ENCODE measurements at places on chromosomes 2 and 18.
A peak's percentile ranks its signal among the peaks of the same experiment; 100 is the strongest.

- no peak for DNase-seq
Measured at GRCh38 chr2:220767591-220768255, 804.4 kb downstream of the EPHA4 start.

- peak; percentile 52 for DNase-seq
Measured at GRCh38 chr2:134218930-134219658, 34.8 kb upstream of the MGAT5 start.

DNA sequence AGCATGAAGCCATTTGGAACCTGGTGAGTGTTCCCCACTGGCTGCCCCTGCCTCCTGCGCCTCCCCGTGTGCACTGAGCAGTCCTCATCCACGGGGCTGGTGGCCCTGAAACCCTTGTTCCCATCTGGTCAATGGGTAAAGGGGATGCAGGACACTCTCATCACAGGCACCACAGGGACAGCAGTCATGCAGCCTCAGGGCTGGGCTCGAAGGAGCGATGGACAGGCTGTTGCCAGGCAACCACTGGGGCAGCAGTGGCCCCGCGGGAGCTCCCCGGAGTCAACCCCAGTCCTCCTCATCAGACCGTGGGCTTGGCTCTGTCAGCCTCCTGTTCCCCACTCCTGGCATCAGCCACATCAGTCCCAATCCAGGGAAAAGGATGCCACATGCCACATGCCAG lies 509.5 kb downstream of the EIPR1 start:
- no peak for DNase-seq

GRCh38 chr2:40072442-40073232 lies 293.6 kb upstream of the THUMPD2 start:
- DNase-seq: no peak

- peak; percentile 1 for DNase-seq
Measured at GRCh38 chr2:155310589-155310988, 612.1 kb downstream of the KCNJ3 start.

DNA sequence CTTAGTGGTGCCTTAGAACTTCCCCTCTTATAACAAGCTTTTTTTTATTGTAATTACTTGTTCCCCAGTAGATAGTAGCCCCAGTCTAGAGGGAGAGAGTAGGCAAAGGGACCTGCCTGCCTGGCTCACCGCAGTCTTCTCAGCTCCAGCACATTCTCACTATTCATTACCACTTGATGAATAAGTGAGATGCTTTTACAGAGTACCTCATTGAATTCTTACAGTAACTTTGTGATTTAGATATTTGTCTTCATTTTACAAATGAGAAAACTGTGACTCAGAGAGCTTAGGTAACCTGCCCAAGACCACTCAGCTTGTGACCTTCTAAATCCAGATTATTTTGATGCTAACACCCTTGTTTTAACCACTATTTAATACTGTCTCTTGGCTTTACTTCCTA lies 77.8 kb downstream of the CHRNA1 start:
- no peak for DNase-seq

DNA sequence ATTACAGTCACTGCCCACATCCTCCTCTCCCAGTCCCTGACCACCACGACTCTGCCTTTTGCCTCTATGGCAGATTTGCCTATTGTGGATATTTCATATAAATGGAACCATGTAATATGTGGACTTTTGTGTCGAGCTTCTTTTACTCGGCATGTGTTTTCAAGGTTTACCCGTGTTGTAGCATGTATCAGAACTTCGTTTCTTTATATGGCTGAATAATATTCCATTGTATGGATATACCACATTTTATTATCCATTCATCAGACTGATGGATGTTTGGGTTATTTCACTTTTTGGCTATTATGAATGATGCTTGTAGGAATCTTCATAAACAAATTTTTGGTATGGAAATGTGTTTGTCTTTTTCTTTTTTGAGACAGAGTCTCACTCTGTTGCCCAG lies 24.2 kb upstream of the E2F6 start:
- no peak for DNase-seq

- no peak for DNase-seq
Measured at GRCh38 chr2:195404651-195405050, 252.4 kb upstream of the SLC39A10 start.

DNA sequence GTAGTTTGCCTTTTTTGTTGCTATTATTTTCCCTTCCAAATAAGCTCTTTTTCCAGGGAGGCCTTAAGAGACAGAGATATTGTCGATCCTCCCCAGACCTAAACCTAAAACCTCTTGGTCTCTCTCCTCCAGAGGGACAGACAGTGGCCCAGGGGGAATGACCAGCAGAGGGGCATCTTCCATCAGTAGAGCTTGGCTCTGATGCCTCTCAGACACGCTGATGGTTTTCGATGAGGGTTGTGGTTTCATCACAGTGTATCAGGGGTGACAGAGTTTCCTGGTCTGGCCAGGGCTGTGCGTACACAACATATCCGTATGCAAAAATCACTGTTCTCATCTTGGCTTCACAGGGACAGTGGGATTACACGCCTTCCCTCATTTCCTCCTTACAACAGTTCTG lies 68.6 kb downstream of the GATA6 start:
- DNase-seq: no peak

DNA sequence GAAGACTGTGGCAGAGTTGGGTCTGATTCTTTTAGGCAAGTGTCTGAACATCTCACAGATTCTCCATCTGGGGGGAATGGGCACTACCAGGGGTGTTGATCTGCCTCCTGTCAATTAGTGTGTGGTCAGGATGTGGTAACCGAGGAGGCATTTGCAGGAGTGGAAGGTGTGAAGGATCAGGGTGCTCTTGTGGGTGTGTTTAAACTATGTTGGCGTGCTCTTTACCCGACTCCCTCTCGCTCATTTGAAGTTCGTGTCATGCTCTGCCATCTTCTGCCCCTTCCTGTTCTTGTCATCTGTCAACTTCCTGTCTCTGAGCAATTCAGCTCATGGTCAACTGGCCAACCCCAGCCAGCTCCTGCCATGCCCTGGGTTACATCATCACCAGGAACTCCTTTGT lies 107.9 kb downstream of the RTN4 start:
- no peak for DNase-seq

DNA sequence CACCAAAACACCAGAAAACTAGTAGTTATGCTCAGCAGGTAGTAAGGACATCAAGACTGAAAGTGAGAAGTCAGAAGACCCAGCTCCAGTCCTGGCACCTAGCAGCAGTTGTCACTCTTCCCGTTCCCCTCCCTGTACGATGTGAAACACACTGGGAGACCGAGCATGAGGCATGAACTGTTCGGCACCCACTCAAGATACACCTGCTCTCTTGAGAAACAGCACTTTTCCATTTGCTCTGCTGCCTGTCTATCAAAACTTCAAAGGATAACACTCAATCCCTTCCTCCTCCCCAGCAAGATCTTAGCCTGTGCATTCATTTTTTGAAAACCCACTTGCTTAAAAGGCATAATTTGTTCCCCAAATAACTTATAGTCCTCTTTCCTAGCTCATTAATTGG lies 123.9 kb downstream of the PLEKHM3 start:
- DNase-seq: no peak

DNA sequence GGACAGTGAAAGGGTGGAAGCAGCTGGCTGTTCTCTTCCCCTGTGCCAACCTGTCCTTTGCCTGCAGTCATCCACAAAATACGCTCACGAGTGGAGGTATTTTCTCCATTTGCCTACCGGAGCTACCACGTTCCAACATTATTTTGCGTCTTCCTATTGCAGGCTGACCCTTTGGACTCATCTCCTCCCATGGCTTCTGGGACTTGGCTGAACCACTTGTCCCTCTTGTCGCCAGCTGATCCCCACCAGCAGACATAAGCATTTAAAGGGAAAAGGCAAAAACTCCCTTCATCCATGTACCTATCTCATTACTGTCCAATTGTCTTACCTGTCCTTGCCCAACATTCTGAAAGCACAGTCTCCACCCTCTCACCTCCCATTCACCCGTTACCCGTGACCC lies 13.0 kb downstream of the C2orf74 start:
- DNase-seq: no peak

- DNase-seq: no peak
Measured at GRCh38 chr2:127700527-127701192, 637 bp upstream of the SFT2D3 start.

GRCh38 chr2:31429759-31430438 lies 15.4 kb upstream of the XDH start:
- peak; percentile 82 for DNase-seq

DNA sequence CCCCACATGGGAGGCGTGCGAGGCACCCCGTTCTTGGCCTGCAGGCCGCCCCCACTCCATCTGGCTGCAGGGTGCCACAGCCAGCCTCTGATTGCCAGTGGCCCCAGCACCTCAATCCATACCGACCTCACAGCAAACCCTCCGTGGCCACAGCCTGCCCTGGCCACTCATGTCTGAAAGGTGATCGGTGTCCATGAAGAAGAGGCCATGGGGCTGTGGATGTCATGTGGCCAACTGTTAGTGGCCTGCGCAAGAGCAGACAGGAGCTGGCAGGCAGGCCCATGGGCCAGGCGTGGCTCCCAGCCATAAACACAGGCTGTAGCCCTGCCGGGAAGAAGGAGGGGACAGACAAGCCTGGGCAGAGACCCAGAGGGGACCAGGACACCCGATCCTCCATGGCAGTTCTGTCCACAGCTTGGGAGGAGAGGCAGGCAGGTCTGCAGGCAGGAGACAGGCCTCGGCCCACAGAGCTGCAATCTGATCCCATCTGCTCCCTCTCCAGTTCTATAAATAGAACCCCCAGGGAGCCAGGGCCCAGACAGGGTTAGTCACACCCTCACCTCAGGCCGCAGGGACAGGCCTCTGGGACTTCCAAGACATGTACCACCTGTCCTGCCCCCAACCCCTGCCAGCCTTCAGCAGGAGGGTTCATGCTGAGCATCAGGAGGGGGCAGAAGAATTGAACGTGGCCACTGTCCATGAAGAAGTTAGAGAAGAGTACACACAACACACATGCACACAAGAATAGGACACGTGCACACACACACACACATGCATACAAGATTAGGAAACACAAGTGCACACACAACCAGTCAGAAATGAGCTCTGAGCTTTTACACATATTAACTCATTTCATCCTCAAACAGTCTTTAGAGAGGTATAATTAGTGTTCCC lies 16.9 kb downstream of the STEAP3 start:
- peak; percentile 90 for DNase-seq

DNA sequence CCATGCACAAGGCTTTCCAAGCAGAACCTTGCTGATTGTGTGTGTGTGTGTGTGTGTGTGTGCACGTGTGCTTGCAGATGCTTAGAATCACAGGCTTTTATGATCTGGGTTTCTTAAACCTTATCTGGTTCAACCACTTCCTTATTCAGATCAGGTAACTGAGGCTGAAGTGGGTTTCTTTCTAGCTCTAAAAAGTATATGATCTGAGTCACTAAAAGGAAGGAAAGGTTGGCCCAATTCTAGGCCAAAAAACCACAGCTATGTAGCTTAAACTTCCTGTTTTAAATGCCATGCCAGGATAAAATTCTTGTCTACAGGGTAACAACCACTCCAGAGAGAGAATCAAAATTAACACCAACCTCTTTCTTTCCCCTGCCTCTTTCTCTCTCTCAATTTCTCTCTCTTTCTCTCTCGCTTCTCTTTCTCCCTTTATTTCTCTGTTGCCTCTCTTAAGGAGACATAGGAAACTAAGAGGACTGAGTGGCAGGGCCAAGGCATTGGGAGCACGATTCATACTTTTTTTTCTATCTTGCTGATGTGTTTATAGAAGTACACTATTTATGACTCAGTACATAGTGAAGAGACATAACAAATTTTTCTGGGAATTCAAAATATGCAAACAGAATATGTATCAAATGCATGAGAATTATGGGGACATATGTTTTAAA lies 140.3 kb downstream of the TRIB2 start:
- DNase-seq: peak; percentile 91

DNA sequence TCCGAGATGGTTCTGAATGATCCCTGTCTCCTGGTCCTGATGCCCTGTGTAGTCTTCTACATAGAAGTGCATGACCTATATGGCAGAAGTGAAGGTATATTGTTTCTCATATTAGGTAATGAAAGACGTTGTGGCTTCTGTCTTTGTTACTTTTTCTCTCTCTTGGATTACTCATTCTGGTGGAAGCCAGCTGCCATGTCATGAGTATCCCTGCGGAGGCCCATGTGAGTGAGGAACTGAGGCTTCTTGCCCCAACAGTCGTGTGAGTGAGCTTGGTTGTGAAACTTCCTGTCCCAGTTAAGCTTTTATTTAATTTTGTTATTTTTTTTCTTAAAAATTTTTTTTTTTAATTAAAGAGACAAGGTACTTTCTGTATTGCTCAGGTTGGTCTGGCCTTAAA lies 134.7 kb downstream of the UBR3 start:
- DNase-seq: peak; percentile 34

- no peak for DNase-seq
Measured at GRCh38 chr18:73646196-73646595, 501.4 kb downstream of the FBXO15 start.

DNA sequence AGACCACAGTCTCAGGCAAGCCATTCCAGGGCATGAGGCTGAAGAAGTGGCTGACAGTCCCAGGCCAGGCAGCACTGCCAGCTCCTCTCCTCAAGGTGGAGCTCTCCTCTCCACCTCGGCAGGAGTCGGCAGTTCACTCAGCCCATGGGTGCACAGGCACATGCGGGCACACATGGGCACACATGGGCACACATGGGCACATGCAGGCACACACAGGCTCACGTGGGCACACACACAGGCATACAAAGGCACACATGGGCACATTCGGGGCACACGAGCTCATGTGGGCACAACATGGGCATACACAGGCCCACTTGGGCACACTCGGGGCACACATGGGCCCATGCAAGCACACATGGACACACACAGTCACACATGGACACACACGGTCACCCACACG lies 65.3 kb upstream of the TAF1B start:
- no peak for DNase-seq

- DNase-seq: no peak
Measured at GRCh38 chr18:44320619-44321460, 359.8 kb upstream of the SETBP1 start.

- no peak for DNase-seq
Measured at GRCh38 chr2:101843471-101843870, 146.0 kb downstream of the MAP4K4 start.

DNA sequence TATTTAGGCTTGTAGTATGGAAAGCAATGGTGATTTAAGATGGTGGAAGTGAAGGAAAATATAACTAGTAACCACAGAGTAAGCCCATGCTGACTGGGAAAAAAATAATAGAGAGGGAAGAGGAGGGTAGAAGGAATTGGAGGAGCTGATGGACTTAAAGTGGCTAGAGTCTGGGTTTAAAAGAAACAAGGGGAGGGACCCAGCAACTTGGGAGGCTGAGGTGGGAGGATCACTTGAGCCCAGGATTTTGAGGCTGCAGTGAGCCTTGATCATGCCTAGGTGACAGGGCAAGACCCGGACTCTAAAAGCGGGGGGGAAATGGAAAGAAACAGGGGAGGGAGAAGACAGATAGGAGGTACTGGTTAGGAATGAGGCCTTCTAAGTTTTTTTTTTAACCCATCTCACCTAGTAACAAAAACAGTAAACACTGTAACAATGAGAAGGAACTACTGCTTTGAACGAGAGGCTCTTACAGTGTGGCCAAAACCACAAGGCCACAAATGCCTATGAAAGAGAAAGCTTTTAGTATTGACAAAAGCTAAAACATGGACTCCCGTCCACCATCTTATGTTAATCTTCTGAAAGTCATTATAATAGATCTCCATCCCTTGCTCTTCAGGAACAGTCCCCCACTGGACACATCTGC lies 26.6 kb downstream of the METTL8 start:
- DNase-seq: peak; percentile 78

All from M059J (cell line).